ENCODE measurements at places on chromosomes 2 and 18.

DNA sequence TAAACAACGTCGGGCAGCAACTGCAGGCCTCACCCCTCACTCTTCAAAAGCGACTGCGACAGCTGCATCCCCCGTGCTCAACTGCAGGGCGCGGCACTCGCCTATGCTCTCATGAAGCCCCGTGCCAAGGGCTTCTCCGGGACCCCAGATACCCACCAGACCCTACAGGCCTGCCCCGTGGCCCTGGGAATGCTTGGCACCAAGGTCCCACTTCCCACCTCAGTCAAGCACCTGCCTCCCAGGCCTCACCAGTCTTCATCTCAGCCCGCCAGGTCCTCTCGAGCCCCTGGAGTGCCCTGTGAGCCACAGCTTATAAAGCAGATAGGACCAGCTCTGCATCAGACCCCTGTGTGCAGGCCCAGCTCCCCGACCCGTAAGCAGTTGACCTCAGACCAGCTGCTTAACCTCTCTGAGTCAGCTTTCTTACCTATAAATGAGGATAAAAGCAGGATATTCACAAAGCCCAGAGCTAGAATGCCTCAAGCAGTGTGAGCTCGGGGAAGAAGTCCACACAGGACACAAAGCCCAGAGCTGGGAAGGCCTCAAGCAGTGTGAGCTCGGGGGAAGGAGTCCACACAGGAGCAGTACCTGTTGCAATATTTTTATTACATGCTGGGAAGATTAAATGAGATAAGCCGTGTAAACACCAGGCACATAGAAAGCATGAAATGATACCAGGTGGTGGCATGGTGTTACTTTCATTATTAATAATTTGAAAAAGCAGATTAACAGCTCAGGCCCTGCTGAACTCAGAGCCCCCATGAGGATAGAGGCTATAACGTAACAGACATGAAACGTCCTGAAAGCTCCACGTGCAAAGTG is 96.9 kb downstream of the HDAC4 start:
- no peaks in the 10 kb centered on the region for H3K36me3 ChIP-seq
- no peak overlapping the region for H3K4me3 ChIP-seq
- DNase-seq: peak; percentile 46

DNA sequence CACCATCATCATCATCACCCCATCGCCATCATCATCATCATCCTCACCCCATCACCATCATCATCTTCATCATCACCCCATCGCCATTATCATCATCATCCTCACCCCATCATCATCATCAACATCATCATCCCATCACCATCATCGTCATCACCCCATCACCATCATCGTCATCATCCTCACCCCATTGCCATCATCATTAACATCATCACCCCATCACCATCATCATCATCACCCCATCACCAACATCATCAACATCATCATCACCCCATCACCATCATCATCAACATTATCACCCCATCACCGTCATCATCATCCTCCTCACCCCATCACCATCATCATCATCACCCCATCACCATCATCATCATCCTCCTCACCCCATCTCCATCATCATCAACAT is 151.0 kb downstream of the DNER start:
- H3K4me1 ChIP-seq: no peaks in the 10 kb centered on the region
- H3K27ac ChIP-seq: no peak overlapping the region
- no peak overlapping the region for H3K4me3 ChIP-seq
- no peaks in the 10 kb centered on the region for H3K36me3 ChIP-seq
- H3K27me3 ChIP-seq: no peaks in the 10 kb centered on the region

DNA sequence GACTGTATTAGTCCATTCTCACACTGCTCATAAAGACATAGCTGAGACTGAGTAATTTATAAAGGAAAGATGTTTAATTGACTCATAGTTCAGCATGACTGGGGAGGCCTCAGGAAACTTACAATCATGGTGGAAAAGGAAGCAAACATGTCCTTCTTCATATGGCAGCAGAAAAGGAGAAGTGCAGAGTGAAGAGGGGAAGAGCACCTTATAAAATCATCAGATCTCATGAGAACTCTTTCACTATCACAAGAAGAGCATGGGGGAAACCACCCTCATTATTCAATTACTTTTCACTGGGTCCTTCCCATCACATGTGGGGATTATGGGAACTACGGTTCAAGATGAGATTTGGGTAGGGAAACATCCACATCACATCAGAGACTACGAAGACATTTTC is 43.0 kb upstream of the CAVIN2 start:
- no peak overlapping the region for H3K27ac ChIP-seq
- H3K4me1 ChIP-seq: no peaks in the 10 kb centered on the region
- no peak overlapping the region for H3K4me3 ChIP-seq
- no peaks in the 10 kb centered on the region for H3K27me3 ChIP-seq

DNA sequence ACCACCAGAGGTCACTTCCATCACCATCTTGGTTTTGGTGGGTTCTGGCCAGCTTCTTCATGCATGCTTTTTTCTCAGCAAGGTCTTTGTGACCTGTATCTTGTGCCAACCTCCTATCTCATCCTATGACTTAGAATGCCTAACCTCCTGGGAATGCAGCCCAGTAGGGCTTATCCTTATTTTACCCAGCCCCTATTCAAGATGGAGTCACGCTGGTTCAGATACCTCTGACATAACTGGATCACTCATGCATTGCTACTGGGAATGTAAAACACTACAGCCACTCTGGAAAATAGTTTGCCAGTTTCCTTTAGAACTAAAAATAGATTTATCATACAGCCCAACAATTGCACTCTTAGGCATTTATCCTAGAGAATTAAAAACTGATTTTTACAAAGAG is 219.2 kb downstream of the IRS1 start:
- H3K36me3 ChIP-seq: no peaks in the 10 kb centered on the region
- H3K4me3 ChIP-seq: no peak overlapping the region
- H3K4me1 ChIP-seq: peaks cover 4% of the 10 kb centered on the region
- H3K27me3 ChIP-seq: no peaks in the 10 kb centered on the region
- H3K27ac ChIP-seq: no peak overlapping the region
- DNase-seq: no peak

DNA sequence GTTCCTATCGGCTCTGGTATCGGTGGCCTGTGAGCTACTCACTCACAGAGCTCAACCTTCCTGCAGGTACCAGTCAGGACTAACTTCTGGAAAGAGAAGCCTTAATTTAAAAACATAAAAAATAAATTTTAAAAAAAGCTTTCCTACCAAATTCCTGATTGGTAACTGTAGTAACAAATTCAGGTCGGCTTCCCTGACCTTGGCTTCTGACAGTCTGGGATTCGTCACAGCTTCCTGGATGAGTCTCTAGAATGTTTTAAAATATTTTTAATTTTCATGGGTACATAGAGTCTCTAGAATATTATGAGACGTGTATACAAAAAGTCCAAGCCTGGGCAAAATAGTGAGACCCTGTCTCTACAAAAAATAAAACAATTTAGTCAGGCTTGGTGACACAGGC is 45.0 kb upstream of the MTCL1 start:
- peaks cover 4% of the 10 kb centered on the region for H3K27me3 ChIP-seq
- no peak for DNase-seq
- H3K4me1 ChIP-seq: peaks cover 4% of the 10 kb centered on the region
- no peak overlapping the region for H3K4me3 ChIP-seq
- no peaks in the 10 kb centered on the region for H3K36me3 ChIP-seq

DNA sequence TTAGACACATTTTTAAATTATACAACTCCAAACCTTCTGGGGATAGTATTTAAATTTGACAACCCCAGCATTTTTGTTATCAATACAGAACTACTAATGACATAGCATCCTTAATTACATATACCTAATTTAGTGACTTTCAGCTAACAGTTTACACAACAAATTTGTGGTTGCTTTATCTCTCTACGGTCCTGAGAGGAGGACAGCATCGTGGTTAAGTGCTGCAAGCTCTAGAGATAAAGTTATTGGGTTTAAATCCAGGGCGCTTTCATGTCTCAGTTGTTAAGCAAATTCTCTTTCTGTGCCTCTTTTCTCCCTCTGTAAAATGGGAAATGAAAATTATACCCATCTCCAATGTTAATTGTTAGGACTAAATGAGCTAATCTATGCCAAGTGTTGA is 129.3 kb downstream of the METTL4 start:
- H3K36me3 ChIP-seq: no peaks in the 10 kb centered on the region
- no peaks in the 10 kb centered on the region for H3K4me1 ChIP-seq
- DNase-seq: no peak
- H3K4me3 ChIP-seq: no peak overlapping the region

DNA sequence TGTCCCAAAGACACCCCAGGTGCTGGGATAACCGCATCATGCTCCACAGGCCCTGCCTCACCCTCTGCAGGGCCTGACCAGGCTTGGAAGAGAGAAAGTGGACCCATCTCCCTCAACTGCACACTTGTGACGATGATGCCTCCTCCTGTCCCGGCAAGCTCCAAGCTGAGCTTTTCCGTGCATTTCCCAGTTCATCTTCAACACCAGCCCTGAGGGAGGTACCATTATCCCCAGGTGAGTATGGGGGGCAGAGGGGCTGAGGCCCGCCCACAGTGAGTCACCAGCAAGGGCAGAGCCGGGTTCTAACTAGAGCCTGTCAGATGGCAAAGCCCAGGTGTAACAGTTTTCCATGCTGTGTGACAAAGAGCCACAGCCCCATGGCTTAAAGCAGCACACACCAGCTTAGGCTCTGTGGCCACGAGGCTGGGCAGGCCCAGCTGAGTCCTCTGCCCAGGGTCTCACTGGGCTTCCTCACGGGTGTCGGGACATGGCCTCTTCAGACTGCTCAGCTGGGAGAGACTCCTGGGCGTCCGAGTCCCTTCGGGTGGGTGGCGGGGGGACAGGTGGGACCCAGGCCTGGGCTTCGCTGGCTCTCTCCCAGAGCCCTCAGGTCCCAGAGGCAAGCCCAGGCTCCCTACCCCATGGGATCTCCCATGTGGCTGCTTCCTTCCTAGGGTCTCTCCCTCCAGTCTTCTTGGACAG is 108.4 kb upstream of the OTOS start:
- no peak overlapping the region for H3K4me3 ChIP-seq
- H3K27me3 ChIP-seq: no peaks in the 10 kb centered on the region
- DNase-seq: no peak
- no peak overlapping the region for H3K27ac ChIP-seq
- H3K36me3 ChIP-seq: no peaks in the 10 kb centered on the region

- no peak overlapping the region for H3K27ac ChIP-seq
- no peaks in the 10 kb centered on the region for H3K36me3 ChIP-seq
- DNase-seq: peak; percentile 41
Observed at GRCh38 chr2:112160283-112161250, 22.4 kb downstream of the FBLN7 start.

DNA sequence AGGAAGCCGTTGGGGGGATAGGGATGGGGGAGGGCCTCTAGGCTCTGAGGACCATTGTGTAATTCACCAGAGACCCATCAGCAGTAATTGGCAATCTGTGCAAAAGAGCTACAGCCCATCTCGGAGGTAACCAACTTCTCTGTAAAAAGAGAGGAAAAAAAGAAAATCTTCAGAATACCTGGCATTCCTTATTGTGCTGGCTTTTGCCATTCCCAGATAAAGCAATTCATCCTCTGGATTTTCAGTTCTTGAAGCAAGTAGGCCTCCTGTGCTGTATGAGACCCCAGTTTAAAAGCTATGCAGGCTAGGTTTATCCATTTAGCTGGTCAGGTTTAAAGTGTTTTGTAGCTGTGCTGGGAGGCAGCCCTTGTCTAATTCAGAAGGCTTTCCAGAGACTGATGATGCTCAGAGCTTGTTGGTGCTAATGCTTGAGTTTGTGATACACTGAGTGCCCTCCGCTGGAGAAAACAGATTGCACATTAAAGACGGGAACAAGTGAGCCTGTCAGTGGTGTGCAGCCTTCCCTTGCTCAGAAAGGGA is at the start of gene LRRTM4:
Gene LRRTM4 (minus strand): TSS at position 446 of the 540 bp plus-strand sequence.
- H3K4me1 ChIP-seq: no peaks in the 10 kb centered on the region
- H3K4me3 ChIP-seq: no peak within 1 kb of the TSS
- H3K27ac ChIP-seq: no peak within 1 kb of the TSS
- H3K27me3 ChIP-seq: no peaks in the 10 kb centered on the region
- no peak for DNase-seq
- H3K36me3 ChIP-seq: no peaks in the 10 kb centered on the region

DNA sequence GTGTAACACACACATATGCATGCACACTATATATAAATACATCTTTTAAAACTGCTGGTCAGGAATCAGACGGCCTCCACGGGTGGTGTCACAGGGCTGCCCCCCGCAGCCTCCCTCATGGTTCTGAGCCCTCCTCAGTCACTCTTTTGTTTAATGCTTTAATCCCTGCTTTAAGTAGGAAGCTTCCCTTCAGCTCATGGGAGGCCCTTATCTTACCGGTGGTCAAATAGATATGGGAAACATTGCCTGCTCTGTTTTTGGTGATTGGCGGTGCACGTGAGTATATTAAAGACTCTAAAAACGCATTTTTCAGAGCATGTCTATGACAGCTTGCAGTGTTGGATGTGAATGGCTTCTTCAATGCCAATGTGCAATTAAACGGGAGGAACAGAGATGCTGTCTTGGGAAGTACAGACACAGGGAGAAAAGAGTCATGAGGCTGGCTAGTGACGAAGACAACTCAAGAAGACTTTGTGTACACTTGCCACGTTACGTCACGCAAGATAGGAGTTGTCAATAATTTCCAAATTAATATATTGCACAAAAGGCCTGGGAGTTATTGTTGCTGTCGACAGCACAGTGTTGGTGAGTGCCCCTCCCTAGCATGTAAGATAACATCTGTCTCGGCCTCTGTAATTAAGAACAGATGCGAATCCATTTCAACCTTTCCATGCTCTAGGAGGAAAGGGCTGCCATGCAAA is 23.3 kb downstream of the GNLY start:
- H3K4me3 ChIP-seq: no peak overlapping the region
- no peak for DNase-seq
- no peak overlapping the region for H3K27ac ChIP-seq
- H3K4me1 ChIP-seq: peaks cover 28% of the 10 kb centered on the region

DNA sequence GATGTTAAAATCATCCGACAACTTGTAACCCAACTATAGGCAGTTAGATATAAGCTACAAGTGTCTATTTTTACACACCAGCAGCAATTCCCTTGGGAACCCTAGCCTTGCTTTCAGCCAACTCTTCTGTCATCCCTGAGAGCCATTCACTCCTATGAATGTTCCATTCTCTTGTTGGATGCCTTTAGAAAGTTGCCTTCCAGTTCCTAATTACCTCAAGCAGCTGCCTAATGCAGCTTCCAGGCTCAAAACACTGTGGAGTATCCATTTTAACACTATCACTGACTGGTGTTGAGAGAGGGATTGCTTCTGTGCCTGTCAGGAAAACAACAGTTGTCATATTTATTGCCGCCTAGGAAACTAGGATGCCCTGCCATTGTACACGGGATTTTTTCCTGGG is 402.0 kb upstream of the ACVR2A start:
- no peak for DNase-seq
- H3K4me3 ChIP-seq: no peak overlapping the region
- H3K27me3 ChIP-seq: no peaks in the 10 kb centered on the region
- no peaks in the 10 kb centered on the region for H3K36me3 ChIP-seq
- H3K4me1 ChIP-seq: no peaks in the 10 kb centered on the region

DNA sequence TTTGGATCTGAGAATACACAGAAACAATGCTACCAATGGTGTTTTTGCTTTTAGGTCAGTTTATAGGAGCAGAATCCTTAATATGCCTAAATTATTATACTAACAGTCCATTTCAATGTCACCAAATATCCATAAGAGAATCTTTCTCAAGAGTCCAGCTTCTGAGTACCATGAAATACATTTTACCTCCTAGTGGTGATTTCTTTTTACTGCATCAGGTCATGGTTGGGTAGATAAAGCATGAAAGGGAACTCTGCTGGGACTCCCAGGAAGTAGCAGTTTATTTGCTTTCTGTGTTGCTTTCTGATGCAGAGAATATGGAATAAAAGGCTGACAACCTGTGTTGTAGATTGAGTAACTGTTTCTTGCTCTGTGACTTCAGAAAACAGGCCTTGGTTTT is 115.6 kb downstream of the PPP1R1C start:
- no peaks in the 10 kb centered on the region for H3K27me3 ChIP-seq
- H3K27ac ChIP-seq: no peak overlapping the region
- H3K4me1 ChIP-seq: no peaks in the 10 kb centered on the region
- H3K36me3 ChIP-seq: no peaks in the 10 kb centered on the region
- H3K4me3 ChIP-seq: no peak overlapping the region
- DNase-seq: no peak

All from upper lobe of right lung (tissue), 1 donor.